Activated CD8-positive, alpha-beta T cell treated with anti-CD3 and anti-CD28 coated beads for 36 hours (primary cell): ENCODE measurements at places on chromosomes 11 and 22. TPM values are rescaled to one million over a fixed set of nuclear protein-coding genes. Genes with fewer than 3 reads are reported as not detected.

Gene ESAM
- 0.65 TPM for total RNA-seq

Gene OR51I1
- total RNA-seq: not detected

- no peaks in the 10 kb centered on the region for H3K36me3 ChIP-seq
- H3K27me3 ChIP-seq: no peaks in the 10 kb centered on the region
- H3K4me3 ChIP-seq: no peak overlapping the region
- no peak overlapping the region for H3K27ac ChIP-seq
- DNase-seq: no peak
These were observed 1.9 kb downstream of the ACR start for GRCh38 chr22:50739894-50740293.

- DNase-seq: no peak
- H3K4me1 ChIP-seq: no peaks in the 10 kb centered on the region
- H3K27ac ChIP-seq: no peak overlapping the region
These were observed 126.1 kb downstream of the TRIM29 start for GRCh38 chr11:120011836-120012235.

DNA sequence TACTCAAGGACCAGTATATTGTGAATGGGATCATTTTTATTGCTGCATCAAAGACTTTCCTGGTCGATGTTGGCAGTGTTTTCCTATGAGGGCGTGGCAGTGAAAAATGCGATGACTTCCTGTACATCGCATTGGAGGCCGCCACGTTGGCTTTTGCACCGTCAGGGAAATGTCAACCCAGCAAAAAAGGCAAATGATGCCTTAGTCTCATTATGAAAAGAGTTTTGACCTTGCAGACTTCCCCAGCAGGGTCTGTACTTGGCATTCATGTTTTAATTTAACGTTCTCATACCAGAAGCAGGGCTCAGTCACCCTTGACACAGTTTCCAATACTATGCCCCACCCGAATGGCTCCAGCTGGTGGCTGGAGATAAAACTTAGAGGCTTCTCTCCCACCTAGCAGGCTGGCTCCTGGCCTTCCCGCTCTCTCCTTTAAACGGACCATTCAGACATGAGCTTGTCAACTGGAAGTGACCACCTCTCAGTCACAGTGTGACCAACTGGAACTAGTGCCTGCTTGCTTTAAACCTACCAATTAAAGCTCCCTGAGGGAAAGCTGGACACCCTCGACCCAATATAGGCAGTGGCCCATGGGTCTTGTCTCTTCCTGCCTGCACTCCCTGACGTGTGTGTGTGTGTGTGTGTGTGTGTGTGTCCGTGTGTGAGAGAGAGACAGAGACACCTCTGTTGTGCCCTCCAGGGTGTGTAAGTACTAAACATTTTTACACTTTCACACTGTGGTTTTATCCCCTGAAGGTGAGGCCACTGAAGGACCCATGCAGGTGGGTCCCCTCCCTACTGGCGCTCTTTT is 8.7 kb upstream of the GDPD5 start:
- H3K4me3 ChIP-seq: no peak overlapping the region
- no peak overlapping the region for H3K27ac ChIP-seq
- no peak for DNase-seq
- peaks cover 41% of the 10 kb centered on the region for H3K4me1 ChIP-seq
- peaks cover 3% of the 10 kb centered on the region for H3K27me3 ChIP-seq
- no peaks in the 10 kb centered on the region for H3K36me3 ChIP-seq

DNA sequence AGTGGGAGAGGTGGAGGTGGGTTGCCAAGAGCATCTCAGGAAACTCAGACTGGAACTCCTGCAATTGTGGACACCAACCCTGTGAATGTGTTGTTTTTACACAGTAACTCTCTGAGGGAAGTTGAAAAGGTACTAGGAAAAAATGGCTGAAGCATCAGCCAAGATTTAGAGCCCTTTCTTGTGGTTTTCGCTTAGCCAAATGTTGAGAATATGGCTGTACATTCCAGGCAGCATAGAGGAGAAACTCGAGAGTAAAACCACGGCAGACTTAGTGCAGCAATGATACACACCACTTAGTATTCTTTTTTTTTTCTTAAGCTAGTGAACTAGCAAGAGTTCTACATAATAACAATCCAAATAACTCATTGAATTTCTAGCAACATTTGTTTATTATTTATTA is 309.7 kb upstream of the MTNR1B start:
- no peak for DNase-seq
- no peaks in the 10 kb centered on the region for H3K27me3 ChIP-seq
- H3K36me3 ChIP-seq: no peaks in the 10 kb centered on the region
- no peaks in the 10 kb centered on the region for H3K4me1 ChIP-seq

Gene HEPHL1
- total RNA-seq: not detected

GRCh38 chr11:70105755-70106571 is 27.8 kb downstream of the ANO1 start:
- no peaks in the 10 kb centered on the region for H3K36me3 ChIP-seq
- no peak overlapping the region for H3K27ac ChIP-seq
- no peaks in the 10 kb centered on the region for H3K4me1 ChIP-seq
- peaks cover under 1% of the 10 kb centered on the region for H3K27me3 ChIP-seq
- no peak for DNase-seq
- no peak overlapping the region for H3K4me3 ChIP-seq

DNA sequence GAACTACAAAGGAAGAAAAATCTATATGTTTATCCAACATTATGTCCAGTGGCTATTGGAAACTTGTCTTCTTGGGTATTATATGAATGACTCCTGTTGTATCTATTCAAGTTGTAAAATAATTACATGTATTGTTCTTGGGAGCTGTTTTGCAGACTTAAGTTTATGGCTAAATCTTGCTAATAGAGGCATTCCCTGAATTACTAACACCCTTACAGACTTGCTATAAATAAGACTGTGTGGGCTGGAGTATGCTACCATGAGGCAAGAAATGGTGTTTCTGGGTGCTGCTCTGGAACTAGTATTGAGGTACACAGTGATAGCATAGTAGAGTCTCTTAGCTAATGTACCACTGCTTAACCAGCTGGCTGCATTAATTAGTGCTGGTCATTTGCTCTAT is 155.1 kb downstream of the HIPK3 start:
- no peaks in the 10 kb centered on the region for H3K36me3 ChIP-seq
- H3K4me3 ChIP-seq: no peak overlapping the region
- no peaks in the 10 kb centered on the region for H3K4me1 ChIP-seq
- H3K27ac ChIP-seq: no peak overlapping the region
- H3K27me3 ChIP-seq: peaks cover 13% of the 10 kb centered on the region

DNA sequence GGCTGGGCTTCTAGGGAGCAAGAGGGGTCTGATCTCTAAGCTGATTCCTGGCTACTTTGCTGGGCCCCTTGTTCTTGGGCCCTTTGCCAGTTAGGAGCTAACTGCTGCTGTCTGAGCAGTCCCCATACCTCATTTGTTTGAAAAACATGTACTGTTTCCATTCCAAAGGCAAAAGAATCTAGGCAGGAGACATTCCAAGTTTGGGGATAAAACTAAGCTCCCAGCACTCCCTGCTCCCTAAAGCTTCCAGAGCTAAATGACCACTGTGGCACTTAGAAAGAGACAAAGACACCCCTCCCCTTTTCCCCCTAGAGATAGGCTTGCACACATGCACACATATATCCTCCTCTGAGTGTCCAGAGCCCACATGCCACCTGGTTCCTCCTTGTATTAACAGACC is 22.7 kb upstream of the RRM1 start:
- H3K4me3 ChIP-seq: no peak overlapping the region
- no peaks in the 10 kb centered on the region for H3K27me3 ChIP-seq
- peaks cover 14% of the 10 kb centered on the region for H3K36me3 ChIP-seq

Gene CABP4
- total RNA-seq: 1.4 TPM

GRCh38 chr11:110513259-110513801 is 83.6 kb downstream of the FDX1 start:
- H3K27me3 ChIP-seq: no peaks in the 10 kb centered on the region
- H3K36me3 ChIP-seq: no peaks in the 10 kb centered on the region
- H3K4me1 ChIP-seq: no peaks in the 10 kb centered on the region
- no peak overlapping the region for H3K4me3 ChIP-seq

Gene CSTPP1
- 12.8 TPM for total RNA-seq

- H3K27ac ChIP-seq: peak overlapping the region; percentile 97
- peak overlapping the region; percentile 87 for H3K4me3 ChIP-seq
- H3K27me3 ChIP-seq: no peaks in the 10 kb centered on the region
These were observed 875 bp downstream of the TCP11L1 start for GRCh38 chr11:33040033-33040861.

DNA sequence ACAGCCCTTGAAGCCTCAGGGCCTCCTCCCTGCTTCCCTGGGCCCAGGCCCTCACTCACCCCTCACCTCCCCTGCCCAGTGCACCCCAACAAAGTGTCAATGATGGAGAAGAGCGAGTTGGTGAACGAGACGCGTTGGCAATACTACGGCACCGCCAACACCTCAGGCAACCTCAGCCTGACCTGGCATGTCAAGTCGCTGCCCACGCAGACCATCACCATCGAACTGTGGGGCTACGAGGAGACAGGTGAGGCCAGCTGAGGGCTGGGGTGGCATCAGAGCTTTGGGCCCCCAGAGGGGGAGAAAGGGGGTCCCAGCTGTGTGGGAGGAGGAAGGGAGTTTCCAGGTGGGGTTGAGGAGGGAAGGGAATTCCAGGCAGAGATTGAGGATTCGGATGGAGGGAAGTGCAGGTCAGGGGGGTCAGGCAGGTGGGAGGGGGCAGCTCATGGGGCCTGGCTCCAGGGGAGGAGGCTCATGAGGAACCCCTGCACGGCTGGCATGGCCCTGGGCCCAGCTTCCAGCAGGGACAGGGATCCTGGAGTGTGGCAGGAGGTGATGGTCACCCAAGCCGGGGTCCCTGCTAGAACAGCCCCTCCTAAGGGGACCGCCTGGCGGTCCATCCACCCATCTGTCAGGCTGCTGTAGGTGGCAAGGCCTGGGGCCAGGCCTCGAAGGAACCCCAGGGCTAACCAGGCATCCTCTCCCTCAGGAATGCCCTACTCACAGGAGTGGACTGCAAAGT is 2.9 kb downstream of the SUSD2 start:
- H3K4me3 ChIP-seq: no peak overlapping the region
- H3K36me3 ChIP-seq: no peaks in the 10 kb centered on the region
- no peak for DNase-seq
- H3K27me3 ChIP-seq: no peaks in the 10 kb centered on the region
- H3K27ac ChIP-seq: no peak overlapping the region

- no peaks in the 10 kb centered on the region for H3K4me1 ChIP-seq
- H3K4me3 ChIP-seq: no peak overlapping the region
- H3K27me3 ChIP-seq: no peaks in the 10 kb centered on the region
- peaks cover 29% of the 10 kb centered on the region for H3K36me3 ChIP-seq
These were observed 17.5 kb upstream of the CDC42EP2 start for GRCh38 chr11:65297026-65297672.

DNA sequence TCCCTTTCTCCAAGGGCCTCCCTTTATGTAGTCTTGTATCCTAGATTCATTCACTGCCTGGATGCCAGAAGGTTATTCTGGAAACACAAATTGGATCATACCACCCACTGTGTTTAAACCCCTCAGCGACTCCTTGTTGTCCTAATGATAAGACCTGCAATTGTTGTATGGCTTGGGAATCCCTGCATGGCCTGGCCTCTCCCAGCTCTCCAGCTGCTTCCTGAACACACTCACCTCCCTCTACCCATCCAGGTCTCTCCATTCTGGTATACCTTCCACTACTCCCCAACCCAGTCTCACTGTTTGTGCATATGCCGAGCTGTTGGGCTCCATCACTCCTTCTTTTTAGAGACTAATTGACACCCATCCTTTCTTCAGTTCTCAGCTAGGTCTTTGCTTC is 124.3 kb upstream of the ALX4 start:
- no peak overlapping the region for H3K27ac ChIP-seq
- no peaks in the 10 kb centered on the region for H3K4me1 ChIP-seq
- DNase-seq: no peak
- no peak overlapping the region for H3K4me3 ChIP-seq
- H3K27me3 ChIP-seq: peaks cover 26% of the 10 kb centered on the region
- H3K36me3 ChIP-seq: no peaks in the 10 kb centered on the region

- no peaks in the 10 kb centered on the region for H3K27me3 ChIP-seq
- H3K4me3 ChIP-seq: no peak overlapping the region
- no peaks in the 10 kb centered on the region for H3K4me1 ChIP-seq
- no peaks in the 10 kb centered on the region for H3K36me3 ChIP-seq
These were observed 52.2 kb downstream of the GAB2 start for GRCh38 chr11:78365381-78365792.

Gene ROBO4
- total RNA-seq: not detected

Gene SLC6A5
- total RNA-seq: not detected

DNA sequence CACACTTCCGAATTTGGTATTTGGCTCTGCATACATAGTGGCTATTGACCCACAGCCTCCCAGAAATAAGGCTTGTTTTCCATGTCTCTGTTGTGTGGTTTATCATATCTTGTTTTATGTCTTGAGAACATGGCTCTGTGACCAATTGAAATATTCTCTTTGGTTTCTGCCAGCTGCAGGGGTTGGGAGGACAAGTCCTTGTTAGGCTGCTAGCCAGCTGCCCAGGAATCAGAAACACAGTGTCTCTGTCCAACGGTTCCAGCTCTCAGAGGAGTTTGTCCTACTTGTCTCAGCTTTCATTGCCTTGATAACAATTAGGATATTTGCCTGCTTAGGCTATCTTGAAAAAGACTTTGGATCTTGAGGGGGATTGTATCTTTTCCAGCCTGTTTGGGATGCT is 6.0 kb upstream of the SLC7A4 start:
- H3K27me3 ChIP-seq: peaks cover 21% of the 10 kb centered on the region
- peaks cover 2% of the 10 kb centered on the region for H3K4me1 ChIP-seq
- H3K27ac ChIP-seq: no peak overlapping the region
- no peaks in the 10 kb centered on the region for H3K36me3 ChIP-seq
- no peak overlapping the region for H3K4me3 ChIP-seq
- no peak for DNase-seq

DNA sequence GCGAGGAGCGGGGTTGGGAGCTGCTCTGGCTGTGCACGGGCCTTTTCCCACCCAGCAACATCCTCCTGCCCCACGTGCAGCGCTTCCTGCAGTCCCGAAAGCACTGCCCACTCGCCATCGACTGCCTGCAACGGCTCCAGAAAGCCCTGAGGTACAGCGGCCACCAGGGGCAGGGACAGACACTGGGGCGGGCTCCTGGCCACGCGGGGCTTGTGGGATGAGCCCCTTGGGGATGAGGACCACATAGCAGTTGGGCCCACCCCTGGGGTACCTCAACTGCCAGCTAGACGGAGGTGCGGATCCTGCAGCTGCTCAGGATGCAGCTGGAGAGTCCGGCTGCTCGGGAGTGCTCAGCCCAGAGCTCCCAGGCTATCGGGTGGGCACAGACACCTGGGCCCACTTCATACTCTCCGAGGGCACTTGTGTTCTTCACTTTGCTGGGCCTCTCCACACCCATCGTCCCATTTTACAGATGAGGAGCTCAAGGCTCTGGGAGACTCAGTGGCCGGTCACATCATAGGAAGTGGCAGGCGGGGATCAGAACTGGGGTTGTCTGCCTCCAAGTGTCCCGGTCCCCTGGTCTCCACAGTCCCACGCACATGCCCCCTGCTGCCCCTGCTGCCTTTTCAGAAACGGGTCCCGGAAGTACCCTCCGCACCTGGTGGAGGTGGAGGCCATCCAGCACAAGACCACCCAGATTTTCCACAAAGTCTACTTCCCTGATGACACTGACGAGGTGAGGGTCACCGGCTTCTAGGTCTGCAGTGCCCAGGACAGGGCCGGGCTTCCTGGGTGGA is 77.6 kb downstream of the MYO7A start:
- H3K4me1 ChIP-seq: no peaks in the 10 kb centered on the region
- H3K36me3 ChIP-seq: no peaks in the 10 kb centered on the region
- DNase-seq: no peak
- no peak overlapping the region for H3K4me3 ChIP-seq

Gene RNF214
- total RNA-seq: 18.3 TPM
